GM10248 (cell line): ENCODE measurements at places on chromosomes 2 and 18.

- DNase-seq: no peak
Observed at GRCh38 chr18:74718312-74718711, 120.6 kb downstream of the ZNF407 start.

DNA sequence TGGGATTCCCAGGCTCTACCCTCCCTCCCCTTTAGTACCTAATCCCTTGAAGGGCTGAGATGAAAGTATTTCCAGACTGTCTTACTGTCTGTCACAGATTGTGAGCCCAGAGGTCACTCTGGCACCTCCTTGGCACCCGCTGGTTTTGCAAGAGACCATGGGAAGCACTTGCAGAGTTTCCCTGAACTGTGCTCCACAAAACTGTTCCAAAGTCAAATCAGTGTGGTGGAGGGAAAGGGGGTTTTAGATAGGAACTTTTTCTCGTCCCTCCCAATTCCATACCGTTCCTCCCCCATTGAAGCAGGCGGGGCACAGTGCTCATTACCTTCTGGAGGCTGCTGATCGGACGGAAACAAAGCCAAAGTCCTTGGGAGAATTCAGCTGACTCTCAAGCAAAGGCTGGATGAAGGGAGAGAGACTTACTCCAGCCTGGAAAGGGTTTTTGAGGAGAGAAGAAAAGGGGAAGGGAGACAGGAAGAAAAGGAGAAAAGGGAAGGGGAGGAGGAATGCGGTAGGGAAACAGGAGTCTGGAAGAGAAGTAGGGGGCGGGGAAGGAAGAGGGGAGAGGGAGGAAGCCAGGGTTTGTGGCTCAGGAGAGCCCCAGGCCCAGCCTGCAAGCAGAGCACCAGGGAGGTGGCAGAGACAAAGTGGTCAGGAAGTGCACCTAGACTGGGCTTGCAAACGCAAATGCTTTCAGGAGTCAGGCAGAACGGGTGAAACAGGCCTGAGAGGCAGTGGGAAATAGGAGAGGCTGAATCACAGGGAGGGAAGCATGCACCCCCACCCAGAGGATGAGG lies 88.4 kb upstream of the SP3 start:
- DNase-seq: no peak

- no peak for DNase-seq
Observed at GRCh38 chr2:105640246-105640645, 104.5 kb upstream of the NCK2 start.

GRCh38 chr18:11944252-11944651 lies 36.1 kb upstream of the MPPE1 start:
- no peak for DNase-seq

DNA sequence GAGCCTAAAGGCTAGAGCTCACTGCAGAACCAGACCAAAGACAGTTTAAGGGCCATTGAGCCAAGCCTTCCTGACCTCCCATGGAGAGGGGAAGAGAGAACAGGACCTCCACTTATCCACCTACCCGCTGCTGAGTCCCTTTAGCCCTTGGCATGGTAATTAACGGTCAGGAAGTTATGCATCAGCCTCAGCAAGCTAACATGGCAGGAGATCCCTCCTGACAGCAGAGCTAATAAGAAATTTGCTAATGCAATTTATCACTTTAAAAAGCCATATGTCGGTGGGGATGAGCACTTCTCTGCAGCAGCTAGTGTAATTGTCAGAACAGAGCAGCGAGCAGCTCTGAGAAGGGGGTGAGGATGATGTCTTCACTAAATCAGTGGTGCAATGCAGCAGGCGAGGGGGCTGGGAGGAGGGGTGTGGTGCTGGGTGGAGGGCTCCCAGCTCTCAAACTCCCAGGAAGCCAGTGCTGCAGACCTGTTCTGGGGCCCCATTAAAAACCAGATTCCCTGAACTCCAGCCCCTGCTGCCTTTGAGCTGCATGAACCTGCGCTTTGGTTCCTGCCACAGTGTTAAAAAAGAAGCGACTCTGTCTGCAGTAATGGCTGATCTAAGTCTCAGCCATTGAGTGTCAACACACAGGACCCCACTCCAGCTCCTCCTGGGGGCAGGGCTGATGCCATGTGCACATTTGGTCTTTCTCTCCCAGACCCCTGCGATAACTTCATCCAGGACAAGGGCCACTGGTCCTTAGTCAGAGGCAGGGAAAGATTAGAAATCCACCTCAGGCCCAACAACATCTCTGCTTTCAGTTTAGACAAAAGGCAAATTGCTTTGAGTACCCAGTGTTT lies 84.2 kb upstream of the STPG4 start:
- DNase-seq: no peak

- DNase-seq: peak; percentile 82
Observed at GRCh38 chr2:20411361-20411894, 35.4 kb upstream of the RHOB start.

DNA sequence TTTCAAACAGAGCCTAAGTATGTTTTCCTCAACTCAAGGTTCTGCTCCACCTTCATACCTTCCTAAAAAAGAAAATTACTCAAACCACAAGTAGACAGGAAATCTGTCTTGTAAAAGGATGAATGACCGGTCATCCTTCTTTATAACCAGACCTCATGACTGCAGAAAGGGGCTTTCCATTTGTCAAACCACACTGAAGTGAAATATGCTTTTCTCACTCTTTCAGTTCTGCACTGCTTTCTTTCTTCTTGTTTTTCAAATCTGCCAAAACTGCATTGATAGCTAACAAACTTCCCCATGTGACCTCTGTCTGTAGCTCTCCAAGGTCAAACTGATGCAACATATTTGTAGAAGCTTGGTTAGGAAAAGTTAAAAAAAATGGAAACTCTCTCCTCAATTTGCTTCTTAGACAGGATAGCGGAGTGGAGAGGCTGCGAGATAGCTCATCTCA lies 308.9 kb upstream of the CCDC68 start:
- DNase-seq: peak; percentile 33

GRCh38 chr18:49368161-49368875 lies 92.1 kb downstream of the DYM start:
- no peak for DNase-seq

DNA sequence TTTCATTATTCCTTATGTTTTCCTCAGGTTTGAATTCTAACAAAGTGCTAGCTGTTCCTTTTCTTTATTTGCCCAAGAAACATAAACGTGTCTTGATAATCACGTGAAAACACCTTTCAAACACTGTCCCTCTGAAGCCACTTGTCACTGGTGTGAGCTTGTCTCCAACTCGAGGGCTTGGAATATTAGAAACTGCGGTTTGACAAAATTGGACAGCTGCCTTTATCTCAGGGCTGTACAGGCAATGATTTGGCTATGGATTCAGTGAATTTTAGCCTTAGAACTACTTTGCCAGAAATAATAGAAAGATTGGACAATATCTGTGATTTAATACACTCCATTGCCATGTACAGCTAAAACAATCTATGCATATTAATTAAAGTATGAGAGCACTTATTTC lies 763.0 kb upstream of the ACVR2A start:
- DNase-seq: no peak

GRCh38 chr2:197673606-197674005 lies 1.8 kb downstream of the RFTN2 start:
- no peak for DNase-seq

- DNase-seq: no peak
Observed at GRCh38 chr18:25231327-25231691, 120.7 kb downstream of the ZNF521 start.

DNA sequence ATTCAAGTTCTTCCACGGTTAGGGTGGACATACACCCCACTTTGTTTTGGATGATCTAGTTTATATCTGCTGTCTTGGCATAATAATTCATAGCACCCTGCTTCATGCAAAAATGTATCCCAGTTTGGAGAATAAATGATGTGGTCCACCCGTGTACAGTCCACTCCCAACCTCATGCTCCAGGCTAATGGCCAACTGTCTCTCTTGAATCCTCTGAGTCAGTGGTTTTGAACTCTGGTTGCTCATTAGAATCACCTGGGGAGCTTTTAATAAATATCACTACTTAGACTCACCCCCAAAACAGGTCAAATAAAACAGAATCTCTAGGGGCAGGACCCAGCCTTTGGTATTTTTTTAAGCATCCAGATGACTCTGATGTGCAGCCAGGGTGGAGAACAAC lies 78.5 kb downstream of the SDC1 start:
- no peak for DNase-seq

DNA sequence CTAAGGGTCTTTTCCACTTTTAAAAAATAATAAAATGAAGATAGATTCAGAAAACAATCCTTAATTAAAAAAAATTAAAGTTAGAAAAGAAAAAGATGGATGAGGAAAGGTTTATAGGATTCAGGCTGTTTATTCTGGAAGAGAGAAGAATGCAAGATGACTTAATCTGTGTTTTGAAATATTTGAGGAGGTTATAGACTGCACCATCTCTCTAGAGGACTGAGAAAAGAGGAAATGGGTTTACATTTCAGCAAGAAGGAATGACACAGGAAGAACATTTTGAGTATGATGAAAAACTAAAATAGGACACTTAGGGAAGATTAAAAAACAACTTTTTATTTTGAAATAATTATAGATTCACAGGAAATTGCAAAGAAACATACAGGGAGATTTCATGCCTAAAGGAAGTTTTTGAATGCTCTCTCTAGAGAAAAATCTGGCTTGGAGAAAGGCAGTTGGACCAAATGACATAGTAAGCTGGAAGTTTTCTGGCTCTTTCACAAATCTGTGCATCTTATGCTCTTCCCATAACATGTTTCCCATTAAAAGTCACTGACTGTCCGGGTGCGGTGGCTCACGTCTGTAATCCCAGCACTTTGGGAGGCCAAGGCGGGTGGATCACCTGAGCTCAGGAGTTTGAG lies 75.0 kb downstream of the CERS6 start:
- no peak for DNase-seq

GRCh38 chr18:24396082-24396633 lies 1.5 kb downstream of the OSBPL1A start:
- DNase-seq: no peak

DNA sequence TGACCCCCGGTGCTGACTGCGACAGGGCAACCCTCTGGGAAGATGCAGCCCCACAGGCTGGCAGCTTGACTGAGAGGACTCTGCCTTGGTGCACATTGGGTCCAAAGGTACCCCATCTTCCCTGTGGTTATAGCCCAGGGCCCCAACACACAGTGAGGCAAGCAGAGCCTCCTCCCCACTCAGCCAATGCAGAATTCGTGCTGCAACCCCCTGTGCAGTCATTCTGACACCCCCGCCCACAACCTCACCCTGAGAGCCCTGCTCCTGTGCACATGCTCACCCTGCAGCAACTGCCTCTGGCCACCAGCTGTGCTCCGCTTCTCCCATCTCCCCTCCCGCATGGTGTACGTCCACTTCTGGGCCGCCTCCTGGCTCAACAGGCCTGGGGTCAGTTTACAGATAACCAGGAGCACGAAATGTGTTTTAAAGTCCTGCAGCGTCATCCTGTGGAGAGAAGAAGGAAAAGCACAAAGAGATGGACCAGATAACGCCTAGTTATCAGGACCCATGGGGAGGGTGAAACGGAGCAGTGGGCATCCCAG lies 24.4 kb downstream of the CAPN14 start:
- no peak for DNase-seq

DNA sequence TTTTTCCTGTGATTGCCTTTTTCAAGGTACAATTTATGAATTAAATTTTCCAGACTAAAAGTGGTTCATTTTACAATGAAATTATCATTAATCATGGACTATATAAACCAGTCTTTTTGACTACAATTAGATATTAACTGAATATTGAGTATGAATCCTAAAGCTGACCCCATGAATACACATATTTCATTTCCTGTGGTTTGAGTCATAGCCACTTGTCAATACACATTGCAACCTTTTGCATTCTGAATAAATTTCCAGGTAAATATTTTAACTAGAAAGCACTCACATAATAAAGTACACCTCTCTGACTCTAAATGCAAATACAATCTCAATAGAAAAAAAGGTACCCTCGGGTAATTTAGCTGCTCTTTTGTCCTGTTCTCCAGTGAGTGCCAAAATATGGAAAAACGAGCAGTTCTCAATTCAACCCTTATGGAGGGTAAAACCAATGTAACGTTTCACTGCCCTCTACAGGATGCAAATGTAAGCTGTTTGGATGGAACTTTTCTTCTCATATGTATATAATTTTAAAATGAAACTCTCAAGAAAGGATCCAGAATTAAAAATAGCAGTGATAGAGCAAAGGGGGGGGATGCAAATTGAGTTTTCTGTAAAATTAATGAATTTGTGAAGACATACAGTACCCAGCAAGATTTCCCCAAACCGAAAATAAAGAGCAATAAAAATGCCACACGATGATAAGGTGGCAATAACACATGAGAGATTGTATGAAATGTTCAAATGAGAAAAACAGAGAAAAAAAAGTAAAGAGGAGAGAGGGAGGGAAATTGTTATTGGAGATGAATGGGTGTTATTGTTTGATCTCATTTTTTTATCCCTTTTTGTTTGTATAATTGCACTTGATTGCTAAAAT lies 1795.7 kb upstream of the PIK3C3 start:
- no peak for DNase-seq

GRCh38 chr2:172847188-172847587 lies 111.5 kb downstream of the RAPGEF4 start:
- DNase-seq: no peak

DNA sequence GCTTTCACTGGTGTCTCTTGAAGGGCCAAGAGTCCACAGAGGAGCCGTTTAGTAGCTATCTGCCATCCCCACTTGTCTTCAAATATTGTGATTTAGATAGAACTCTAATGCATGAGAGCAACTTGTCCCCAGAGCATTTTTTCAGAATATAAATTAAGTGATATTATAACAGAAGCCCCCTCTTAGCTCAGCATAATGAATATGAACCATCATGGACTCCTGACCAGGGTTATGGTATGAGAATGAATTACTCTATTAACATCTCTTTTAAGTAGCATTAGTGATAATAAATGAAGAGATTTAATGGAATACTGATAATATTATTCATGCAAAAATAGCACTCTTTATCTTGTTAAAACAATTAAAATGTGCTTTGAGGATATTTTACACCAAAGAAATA lies 709.6 kb downstream of the GALR1 start:
- DNase-seq: no peak

- DNase-seq: no peak
Observed at GRCh38 chr18:58572181-58572580, 56.7 kb downstream of the ALPK2 start.

DNA sequence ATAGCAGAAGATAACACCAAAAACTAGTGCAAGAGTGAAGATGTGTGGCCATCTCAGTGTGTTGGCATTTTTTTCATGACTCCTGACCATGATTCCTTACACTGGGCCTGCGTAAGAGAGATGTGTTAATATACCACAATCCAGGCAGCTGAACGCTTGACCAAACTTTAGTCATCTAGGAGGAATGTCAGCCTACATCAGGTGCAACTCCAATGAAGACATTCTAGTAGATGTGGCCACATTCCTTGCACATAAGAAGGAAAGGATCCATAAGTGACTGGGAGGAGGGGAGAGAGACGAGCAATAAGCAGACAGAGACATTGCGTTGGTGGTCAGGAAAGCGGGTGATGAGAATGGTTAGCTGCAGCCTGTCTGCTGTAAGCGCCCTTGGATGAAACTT lies 42.6 kb downstream of the CYRIA start:
- no peak for DNase-seq

DNA sequence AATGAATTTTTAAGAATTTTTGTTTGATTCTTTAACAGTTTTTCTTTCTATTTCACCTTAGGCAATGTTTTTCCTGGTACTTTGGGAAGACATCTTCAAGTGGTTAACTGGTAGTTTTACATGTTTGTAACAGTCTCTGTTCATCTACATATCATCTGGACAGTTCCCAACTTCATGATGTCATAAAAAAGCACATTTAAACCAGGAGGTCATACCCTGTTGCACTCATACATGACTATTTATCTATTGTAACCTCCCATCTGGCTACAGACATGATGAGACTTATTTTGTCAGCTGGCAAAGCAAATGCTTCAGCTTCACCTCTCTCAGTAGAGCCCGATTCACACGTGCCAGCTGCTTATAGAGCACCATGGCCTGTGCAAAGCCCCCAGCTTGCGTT lies 99.8 kb upstream of the YPEL5 start:
- DNase-seq: no peak
